ENCODE measurements at places on chromosomes 2 and 18.

- DNase-seq: peak; percentile 61
These were observed 7.4 kb downstream of the DYSF start for GRCh38 chr2:71460595-71461303.

- DNase-seq: no peak
These were observed 193.6 kb upstream of the PIK3C3 start for GRCh38 chr18:41761333-41762018.

GRCh38 chr2:60861736-60862135 lies 19.6 kb upstream of the REL start:
- DNase-seq: peak; percentile 37

DNA sequence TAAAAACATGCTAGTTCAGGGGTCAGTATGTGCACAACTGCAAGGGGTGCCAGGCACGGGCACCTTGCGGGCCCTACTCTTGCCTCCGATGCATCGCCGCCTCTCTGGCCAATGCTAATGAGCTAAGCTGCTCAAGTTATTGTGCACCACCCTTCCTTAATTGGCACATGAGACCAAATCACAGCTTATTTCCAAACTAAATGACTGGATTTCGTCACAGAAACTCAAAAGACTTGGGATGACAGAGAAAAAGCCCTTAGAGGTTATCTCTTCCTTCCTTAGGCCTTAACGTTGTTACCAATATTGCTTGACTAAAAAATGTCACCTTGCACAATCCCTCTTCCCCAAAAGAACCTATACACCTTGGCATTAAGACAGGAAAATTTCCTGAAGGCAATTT lies 7.7 kb downstream of the RNF149 start:
- DNase-seq: no peak

- no peak for DNase-seq
These were observed 36.9 kb downstream of the CRACDL start for GRCh38 chr2:98899041-98899702.

DNA sequence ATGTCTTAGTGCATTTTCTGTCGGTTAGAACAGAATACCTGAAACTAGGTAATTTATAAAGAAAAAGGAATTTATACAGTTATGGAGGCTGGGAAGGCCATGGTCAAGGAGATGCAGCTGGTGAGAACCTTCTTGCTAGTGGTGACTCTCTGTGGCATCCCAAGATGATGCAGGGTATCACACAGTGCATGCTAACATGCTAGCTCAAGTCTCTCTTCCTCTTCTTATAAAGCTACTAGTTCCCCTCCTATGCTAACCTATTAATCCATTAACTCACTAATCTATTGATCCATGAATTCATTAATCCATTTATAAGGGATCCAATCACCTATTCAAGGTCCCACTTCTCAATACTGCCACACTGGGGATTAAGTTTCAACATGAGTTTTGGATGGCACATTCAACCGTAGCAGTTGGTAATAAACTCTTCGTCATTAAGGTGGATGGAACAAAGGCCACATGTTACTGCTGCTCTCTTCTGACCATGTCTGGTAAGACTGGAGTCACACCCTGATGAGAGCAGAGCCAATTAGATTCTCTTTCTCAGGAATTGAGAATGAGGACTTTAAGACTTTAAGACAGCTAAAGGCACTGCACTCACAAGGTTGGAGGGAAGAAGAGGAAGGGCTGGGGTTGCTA lies 211.6 kb upstream of the SMAD7 start:
- DNase-seq: peak; percentile 8

- no peak for DNase-seq
These were observed 181.4 kb upstream of the FN1 start for GRCh38 chr2:215617060-215617824.

DNA sequence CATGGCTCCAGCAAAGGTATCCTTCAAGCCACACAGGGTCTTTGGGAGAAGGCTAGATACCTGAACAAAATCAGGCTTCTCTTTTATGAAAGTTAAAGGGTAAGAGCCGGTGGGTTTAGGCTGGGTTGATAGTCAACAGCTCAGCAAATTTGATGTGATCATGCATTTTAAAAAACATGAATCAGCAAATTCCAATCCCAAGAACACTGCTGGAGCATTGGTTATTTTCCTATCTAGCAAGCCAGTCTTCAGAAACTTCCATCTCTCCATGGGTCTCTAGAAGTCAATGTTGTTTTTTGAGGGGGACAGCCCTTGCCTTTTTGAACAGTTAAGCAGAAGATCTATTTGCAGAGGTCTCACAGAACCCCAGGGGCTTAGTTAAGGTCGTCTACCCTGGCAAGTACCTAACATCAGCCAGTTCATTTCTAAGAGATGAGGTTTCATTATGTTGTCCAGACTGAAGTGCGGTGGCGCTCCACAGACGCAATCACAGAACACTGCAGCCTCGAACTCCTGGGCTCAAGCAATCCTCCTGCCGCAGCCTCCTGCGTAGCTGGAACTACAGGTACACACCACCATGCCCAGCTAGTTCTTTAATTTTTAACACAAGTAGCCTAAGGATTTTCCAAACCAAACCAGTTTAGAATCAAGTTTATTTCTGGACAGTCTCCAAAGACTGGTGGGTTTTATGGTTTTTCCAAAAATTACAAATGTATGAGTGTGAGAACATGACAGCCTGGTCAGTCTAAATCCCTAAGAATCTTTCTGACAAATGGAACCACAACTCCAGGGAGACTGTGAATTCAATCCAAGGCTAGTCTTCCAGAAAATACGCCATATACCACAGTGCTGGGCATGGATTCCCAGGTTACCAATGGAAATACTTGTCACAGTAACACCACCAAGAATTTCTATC lies 4.1 kb upstream of the ZCCHC2 start:
- DNase-seq: no peak

- DNase-seq: no peak
These were observed 330.5 kb downstream of the KCNS3 start for GRCh38 chr2:18208956-18209355.

GRCh38 chr2:51505533-51505932 lies 473.6 kb upstream of the NRXN1 start:
- DNase-seq: peak; percentile 5

Measured in KBM-7 (cell line).